ENCODE measurements at places on chromosomes 7 and 10.

DNA sequence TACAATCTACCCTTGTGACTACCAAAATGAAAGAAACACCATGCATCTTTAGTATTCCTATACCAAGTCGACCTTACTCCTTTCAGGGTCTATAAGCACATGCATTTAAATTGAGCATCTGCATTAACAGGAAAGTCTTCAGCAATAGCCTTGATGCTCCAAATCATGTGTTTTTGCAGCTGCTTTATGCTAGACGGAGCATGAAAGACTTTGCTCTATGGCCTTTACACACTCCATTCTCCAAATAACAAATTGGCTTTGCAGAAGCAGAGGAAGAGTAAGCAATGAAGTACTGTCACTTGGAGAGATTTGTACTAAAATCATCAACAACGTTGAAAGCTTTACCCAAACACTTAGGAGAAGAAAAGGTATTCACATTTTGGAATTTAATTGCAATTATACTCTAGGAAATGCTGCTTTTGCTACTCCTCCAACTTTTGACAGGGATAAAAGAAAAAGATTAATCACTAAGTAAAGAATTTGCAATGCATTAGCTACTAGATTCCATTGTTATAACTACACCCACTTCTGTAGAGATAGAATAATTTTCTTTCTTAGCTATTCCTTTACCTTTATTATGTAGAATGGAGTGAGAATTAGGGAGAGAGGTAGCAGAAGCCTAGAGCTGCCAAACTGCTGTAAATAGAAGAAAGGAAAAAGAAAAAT lies 131.8 kb downstream of the SEMA3E start:
- DNase-seq, result no peak

- DNase-seq, result no peak
Measured at GRCh38 chr10:65894379-65894778, 1031.5 kb upstream of the LRRTM3 start.

GRCh38 chr10:99983280-99983988 lies 26.3 kb downstream of the DNMBP start:
- no peak for DNase-seq

DNA sequence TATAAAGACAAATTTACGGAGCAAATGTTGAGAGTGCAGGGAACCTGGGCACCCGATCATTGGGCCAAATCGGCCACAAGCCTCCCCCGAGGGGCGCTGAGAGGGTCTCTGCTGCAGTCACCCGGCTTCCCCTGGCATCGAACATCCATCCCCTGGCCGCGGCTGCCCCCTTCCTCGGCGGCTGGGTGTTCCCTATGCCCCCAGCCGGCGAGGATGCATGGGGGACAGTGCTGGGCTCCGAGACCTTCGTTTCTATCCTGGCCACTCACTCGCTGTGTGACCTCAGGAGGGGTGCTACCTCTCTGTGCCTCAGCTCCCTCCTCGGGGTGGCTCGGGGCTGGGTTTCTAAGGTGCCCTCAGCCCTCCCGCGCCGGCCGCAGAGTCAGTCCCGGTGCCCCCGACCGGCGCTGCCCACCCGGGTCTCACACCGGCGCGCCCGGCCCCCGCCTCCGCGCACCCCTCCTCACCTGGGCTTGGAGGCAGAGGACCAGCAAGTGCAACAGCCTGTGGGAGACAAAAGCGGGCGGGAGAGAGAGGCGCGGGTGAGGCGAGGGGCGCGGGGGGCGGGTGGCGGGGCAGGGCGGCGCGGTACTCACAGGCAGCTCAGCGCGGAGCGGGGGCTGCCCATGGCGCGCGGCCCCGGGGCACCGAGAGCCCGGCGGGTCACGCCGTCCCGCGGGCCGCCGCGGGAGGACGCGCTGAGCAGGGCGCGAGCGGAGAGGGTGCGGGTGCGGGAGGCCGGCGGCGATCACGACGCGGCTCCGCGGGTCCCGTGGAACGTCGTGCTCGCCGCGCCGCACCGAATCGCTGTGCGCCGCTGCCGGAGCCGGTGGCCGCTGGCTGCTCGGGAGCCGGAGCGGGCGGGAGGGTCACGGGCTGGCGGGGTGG lies at the start of gene FGF8:
Gene FGF8, minus strand, starts transcription at position 842 of the 888 bp plus-strand sequence. Its CDS starts 214 bp downstream, at position 628.
- DNase-seq, result no peak

GRCh38 chr7:26099236-26099635 lies 52.8 kb upstream of the NFE2L3 start:
- no peak for DNase-seq

DNA sequence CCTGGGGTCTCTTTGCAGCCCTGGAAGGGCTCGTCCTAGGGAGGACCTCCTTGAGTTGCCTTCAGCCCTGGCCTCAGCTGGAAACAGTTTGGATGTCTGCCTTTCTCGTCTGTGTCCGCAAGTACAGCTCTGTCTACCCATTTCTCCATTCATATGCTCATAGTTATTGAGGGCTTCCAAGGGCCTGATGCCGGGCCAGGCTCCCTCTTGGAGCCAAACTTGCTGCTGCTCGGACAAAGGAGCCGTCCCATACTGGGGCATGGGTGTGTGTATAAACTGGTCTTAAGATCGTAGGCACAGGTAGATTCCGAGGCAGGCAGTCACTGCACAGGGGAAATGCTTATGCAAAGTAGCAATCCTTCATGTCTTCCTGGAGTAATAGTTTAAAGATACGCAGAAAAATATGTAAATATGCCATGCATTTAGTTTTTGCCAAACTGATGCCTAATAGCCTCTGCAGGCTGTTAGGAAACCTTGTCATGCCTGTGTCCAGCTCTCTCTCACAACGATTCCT lies 117.0 kb upstream of the BTBD16 start:
- no peak for DNase-seq

DNA sequence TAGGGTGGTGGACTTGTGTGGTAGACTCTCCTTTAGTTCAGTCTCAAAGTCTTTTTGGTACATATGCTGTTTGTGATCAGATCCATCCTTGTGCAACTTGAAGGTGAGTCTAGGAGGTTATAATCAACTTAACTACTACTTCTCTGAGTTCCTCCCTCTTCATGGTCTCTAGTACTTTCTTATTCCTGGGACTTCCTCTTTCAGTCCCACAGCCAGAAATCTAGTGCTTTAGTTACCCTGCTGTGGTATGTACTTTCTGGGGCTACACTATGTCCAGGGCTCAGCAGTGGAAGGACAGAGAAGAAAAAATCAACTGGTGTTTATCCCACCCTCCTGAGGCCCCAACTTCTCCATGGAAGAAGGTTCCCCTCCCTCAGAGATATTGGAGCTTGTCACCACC lies 19.4 kb upstream of the ATAD1 start:
- DNase-seq, result no peak

DNA sequence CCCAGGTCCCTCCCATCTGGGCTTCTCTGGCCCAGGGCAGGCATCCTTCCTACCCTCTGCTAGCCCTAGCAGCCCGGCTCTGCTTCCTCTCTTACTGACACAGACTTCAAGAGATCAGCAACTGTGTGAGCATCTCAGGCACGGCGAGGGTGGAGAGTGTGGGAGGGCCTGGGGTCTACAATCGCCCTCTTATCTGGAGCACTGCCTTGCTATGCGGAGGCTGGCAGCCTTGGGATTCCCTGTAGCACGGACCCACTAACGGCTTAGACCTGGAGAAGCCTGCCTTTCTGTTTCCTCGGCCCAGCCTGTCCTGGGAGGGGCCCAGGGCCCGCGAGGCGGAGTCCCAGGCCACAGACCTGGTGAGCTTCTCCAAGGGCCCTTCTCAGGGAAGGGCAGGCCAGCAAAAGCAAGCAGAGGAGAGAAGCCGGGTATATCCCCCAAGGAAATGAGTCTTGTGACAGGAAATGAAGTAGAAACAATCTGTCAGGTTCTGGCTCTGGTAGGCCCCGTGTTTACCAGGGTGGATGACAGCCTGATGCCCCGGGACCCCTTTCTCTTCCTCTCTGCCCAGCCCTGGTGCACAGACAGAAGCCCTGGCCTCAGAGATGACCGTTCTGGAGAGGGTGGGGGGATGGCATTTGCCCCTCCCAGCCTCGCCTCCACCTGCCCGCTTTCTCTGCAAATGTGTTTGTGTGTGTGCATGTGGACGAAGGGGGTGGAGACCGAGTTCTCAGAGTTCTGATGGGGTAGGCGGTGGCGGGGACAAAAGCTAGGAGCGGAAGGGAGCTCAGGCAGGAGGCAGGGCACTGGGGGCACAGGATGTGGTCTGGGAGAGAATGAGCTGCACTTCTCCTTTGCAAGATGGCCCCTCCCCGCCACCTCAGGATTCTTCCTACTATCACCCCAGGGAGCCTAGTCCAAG lies 2.5 kb downstream of the LRCH4 start:
- peak; percentile 65 for DNase-seq

DNA sequence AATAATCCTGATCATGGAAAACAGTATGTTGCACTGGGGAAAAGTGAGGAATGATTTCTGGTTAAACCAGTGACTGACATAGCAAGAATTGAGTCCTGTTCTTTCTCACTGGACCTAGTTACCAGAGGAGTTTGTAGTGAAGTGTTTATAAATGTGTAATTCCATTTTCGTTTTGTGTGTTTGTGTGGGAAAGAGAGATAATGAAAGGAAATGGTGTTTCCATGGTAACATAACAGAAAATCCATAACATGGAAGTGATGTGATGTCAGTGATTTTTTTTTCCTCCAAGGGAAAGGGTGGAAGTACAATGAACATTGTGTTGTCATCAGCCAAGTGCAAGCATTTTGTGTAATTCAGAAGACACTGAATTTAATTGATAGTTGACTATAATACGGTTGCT lies 283.9 kb downstream of the PLXDC2 start:
- DNase-seq, result no peak

DNA sequence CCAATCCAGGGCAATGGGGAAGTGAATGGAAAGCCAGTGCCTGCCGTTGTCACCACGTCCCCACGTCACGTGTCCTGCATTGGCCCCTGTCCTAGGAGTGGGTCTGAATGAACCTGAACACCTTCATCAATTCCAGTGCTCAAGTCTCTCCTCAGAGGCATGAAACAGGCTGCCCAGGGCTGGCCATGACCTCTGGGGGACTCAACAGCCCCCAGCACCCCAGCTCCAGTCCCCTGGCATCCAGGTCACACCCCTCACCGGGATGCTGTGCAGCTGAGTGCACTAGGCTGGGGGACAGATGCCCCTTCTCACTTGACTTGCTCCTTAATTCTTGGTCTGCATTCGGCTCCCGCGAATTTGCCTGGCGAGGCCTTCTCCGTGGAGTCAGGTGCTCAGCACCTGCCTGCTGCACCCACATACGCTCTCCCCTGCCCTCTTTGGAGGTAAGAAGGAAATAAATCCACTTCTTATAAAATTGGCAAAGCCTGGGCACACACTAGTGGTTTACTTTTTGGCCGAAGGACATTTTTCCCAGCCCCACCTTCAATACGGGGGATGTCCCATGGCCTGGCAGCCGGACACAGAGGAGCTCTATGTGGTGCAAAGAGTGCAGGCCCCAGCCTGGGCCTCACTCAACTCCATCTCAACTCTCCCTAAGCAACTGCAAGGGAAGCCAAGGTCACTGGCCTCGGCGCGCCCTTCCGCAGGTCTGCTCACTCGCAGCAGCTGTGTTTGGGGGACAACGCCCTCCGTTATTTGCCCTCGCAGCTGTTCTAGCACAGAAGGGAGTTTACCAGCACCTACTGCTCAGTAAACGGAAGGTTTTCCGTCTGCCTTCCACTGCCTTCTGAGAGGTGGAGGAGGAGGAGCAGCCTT lies 77.6 kb upstream of the SHH start:
- no peak for DNase-seq

- DNase-seq, result no peak
Measured at GRCh38 chr7:29516491-29516890, 47.1 kb upstream of the PRR15 start.

- no peak for DNase-seq
Measured at GRCh38 chr7:82257118-82257695, 186.4 kb downstream of the CACNA2D1 start.

- DNase-seq, result no peak
Measured at GRCh38 chr10:42630537-42631134, 7.7 kb downstream of the ZNF33B start.

- no peak for DNase-seq
Measured at GRCh38 chr7:1666317-1666822, 3.7 kb upstream of the ELFN1 start.

GRCh38 chr7:6197801-6198551 lies 74.4 kb downstream of the CYTH3 start:
- DNase-seq, result no peak

DNA sequence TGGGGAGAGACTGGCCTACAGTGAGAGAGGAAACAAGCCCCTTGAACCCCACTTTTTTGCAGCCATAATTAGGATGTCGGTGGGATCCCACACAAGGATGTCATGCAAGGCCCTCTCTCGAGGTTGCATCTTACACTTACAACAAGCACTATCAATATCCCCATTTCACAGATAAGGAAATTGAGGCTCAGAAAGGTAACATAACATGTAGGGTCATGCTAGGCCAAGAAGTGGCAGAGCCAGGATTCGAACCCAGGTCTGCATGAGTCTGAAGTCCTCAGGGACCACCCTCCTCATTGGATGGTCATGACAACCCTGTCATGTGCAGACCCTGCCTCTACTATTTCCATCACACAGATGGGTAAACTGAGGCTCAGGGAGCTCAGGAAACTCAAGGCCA lies 123.5 kb downstream of the C10orf105 start:
- DNase-seq, result no peak

DNA sequence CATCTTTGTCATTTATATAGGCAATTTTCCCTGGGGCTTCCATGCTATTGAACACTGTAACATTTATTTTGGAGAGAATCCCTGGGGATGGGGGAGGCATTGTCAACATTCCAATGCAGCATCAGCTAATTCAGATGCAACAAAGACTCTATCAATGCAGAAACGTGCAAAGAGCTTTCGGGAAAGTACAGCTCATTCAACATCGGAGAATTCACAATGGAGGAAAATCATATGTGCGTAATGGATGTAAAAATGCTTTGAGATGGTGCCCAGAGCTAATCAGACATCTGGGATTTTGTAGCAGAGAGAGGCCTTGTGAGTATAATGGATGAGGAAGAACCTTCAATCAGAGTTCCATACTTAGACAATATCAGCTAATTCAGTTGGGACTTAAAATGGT lies 28.3 kb upstream of the FIS1 start:
- no peak for DNase-seq

Data from CD4-positive, alpha-beta T cell treated with Interleukin-4 for 1 hour (primary cell).